ENCODE measurements at places on chromosomes 12 and 14.

DNA sequence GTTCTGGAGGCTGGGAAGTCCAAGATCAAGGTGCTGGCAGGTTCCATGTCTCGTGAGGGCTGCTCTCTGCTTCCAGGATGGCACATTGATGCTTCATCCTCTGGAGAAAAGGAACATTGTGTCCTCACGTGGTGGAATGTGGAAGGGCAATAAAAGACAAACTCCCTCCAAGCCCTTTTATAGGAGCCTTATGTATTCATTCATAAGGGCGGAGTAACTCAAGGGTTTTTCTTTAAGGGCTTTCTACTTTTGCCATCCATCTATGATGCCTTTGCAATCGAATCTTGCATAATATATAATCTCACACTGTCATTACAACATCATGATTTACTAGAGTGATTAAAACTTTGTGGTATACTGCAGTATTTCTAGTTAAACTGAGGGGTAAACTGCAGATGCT, 132.7 kb upstream of the DDHD1 start:
- DNase-seq, result peak; percentile 3

GRCh38 chr12:105459760-105460330, 129.4 kb downstream of the C12orf75 start:
- no peak for DNase-seq

- DNase-seq, result no peak
These were observed 13.6 kb upstream of the OR4Q3 start for GRCh38 chr14:19729763-19730162.

DNA sequence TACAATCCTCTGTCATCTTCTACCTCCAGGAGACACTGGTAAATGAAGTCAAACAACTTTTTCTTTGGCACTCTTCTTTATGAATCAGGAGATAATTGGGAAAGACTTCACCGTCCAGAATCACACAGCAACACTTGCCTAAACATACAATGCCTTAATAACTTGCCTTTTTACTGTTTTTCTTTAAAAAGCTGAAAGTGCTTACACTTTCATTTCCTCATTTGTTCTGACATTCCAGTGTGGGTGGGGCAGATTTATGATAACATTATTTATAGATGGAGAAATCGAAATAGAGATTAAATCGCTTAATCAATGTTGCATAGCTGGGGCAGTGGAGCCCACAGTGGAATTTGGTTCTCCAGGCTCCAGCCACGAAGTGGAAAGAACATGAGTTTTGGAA, 2.8 kb upstream of the FRS2 start:
- no peak for DNase-seq

DNA sequence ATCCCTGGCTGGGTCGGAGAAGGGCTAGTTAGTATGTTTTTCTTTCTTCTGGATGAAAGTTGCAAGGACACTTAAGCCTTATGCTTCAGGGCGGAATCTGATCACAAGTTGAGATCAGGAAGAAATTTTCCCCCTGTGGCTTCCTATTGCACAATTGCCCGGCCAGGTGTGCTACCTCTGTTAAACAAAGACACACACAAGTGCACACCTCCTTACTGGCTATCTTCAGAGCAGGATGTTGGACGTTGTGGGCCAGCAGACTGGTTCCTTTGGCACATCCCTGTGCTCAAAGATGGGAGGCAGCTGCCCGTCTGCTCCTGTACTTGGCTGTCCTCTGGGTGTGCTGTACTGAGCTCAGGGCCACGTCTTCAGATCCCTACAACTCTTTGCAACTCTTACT, 19.1 kb downstream of the ETV6 start:
- DNase-seq, result no peak

- peak; percentile 97 for DNase-seq
These were observed 78.0 kb downstream of the B4GALNT3 start for GRCh38 chr12:537772-538171.

- peak; percentile 63 for DNase-seq
These were observed at the start of gene ITGA7 for GRCh38 chr12:55707841-55708694. TSS of gene ITGA7 (minus strand) at chr12:55707904. CDS start at chr12:55707682, 222 bp downstream.

GRCh38 chr14:62077676-62078261, 315.5 kb downstream of the SNAPC1 start:
- DNase-seq, result no peak

- DNase-seq, result no peak
These were observed 66.2 kb upstream of the PTGR2 start for GRCh38 chr14:73785336-73785833.

DNA sequence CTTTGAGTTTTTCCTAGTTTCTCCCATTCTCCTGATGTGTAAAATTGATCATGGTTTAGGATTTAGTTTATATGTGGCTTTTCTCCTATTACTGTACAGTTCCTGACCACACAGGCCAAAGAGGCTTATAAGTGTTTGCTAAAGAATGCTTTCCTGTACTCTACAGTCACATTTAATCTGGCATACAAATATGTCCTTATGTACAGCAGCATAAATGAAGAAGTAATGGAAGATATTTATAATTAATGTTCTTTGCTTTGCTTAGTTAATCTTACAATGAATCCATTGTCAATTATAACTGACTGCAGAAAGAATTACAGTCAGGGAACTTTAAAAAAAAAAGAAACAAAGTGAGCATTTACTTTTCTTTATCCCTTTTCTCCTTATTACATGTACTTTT, 293.9 kb downstream of the KCNC2 start:
- peak; percentile 20 for DNase-seq

DNA sequence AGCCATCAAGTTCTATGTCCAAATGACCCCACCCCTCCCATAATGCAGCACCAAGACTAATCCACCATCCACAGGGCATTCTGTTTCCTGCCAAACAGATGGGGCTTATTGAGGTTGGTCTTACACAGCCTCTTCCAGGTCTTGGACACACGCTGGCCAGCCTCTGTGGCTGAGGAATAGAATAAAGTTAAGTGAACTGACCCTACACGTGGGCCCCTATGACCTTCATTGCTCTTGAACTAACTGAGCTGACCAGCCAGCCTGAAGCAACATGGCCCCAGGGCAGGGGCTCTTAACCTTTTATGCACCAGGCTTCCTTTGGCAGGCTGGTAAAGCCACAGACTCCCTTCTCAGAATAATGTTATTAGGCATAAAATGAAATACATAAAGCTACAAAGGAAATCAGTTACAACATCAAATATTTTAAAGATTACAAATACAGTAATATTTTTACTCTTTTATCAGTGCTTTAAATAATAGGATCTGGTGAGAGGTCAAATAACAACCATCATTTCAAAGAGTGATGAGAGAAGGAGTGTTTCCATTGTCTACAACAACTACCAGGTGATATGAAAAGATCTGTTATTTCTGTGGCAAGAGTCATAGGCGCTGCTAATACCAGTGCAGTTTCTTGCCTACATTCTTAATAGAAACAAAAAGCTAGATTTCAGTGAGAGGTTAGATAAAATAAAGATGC, 192.9 kb upstream of the NUDT4 start:
- no peak for DNase-seq

GRCh38 chr14:95520346-95520745, 3.9 kb upstream of the SYNE3 start:
- DNase-seq, result no peak

- peak; percentile 92 for DNase-seq
These were observed 31.5 kb downstream of the TMEM132D start for GRCh38 chr12:129871991-129872972.

DNA sequence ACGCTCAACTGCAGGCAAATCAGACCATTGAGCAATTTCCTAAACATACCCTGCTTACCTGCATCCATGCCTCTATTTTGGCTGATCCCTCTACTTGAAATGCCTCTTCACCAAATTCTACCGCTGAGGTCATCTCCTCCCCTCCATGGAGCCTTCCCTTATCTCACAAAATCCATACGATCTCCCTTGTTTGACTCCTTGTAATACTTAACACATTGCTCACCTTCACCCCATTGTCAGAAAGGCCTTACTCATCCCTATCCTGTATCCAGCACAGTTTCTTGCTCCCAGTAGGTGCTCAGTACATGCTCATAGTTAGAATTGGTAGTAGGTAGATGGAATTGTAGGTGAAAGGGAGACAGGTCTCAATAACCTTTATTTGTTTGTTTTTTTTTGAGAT, 5.4 kb downstream of the DDN start:
- DNase-seq, result no peak

GRCh38 chr12:94309373-94309772, 150.3 kb downstream of the CEP83 start:
- no peak for DNase-seq

DNA sequence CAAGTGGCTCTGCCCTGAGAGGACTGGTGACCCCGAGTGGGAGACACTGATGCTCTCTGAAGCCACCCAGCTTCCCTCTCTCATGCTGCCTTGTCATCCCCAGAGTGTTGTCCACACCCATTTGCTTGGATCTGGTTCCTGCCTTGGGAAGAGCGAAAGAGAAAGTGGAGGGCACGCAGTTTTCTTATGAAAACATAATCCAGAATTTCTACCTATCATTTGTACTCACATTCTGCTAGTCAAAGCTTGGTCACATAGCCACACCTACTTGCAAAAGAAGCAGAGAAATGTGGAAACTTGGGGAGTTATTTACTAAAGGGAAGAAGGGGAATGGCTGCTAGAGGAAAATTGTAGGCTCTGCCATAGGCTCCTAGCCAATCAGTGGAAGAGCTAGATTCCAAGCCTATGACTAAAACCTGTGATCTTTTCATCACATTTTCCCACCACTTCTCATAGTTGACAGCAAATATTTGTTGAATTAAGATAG, 326.3 kb downstream of the ZFP36L1 start:
- no peak for DNase-seq

DNA sequence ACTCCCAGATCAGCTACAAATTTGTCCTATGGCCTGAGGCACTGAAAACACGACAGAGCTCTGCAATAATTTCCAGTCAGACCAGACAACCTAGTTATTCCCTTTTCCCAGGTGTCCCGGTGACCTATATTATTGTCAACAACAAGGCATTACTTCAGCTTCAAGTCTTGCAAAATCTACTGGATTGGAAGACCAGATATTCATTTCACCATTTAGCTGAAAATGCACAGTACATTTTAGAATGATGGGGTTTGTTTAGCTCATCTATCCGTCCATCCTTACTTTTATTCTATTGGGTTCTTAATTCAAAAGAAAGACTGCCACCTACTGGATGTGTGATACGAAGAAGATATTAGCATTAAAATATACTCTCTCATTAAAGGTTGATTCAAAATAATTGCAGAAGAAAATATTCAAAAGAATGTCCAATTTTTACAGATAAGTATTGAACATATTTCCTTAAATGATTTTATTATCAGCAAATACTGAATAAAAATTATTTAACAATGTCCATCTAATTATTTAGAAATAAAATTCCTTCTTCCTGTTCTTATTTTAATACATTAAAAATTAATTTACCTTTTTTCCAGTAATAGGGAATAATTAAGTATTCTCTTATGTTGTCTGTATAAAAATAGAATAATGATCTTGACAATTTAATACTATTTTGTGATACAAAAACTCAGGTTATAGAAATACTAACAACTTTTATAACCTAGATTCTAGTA, 244.9 kb upstream of the LRIG3 start:
- DNase-seq, result peak; percentile 78

- DNase-seq, result no peak
These were observed 612 bp upstream of the ZDHHC22 start for GRCh38 chr14:77142005-77142800.

- no peak for DNase-seq
These were observed 647.1 kb upstream of the FLRT2 start for GRCh38 chr14:84882830-84883229.

DNA sequence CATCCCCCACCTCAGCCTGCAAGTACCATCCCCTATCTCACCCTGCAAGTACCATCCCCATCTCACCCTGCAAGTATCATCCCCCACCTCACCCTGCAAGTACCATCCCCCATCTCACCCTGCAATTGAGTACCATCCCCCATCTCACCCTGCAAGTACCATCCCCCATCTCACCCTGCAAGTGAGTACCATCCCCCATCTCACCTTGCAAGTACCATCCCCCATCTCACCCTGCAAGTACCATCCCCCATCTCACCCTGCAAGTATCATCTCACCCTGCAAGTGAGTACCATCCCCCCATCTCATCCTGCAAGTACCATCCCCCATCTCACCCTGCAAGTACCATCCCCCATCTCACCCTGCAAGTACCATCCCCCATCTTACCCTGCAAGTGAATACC, 45.0 kb downstream of the ZC3H14 start:
- DNase-seq, result no peak

DNA sequence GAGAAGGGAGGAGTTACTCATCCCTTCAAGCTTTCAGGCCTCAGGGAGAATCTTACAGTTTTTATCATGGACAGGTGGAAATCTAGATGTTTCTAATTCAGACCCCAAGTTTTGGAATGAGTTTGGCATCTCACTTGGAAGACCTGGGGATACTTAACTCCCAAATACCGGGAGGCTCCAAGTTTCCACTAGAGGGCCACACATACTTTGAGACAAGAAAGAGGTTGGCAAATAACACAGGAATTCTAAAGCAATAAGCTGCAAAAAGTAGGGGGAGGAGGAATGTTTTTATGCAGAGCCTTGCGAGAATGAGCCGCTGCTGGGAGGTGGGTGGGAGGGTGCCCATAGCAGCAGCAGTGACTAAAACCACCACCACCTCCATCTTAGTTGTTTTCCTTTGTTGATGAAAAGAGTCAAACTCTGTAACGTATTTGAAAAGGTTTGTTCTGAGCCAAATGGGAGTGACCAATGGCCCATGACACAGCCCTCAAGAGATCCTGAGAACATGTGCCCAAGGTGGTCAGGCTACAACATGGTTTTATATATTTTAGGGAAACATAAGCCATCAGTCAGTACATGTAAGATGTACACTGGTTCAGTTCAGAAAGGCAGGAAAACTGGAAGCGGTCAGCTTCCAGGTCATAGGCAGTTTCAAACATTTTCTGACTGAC, 34.2 kb upstream of the RNASE1 start:
- no peak for DNase-seq

DNA sequence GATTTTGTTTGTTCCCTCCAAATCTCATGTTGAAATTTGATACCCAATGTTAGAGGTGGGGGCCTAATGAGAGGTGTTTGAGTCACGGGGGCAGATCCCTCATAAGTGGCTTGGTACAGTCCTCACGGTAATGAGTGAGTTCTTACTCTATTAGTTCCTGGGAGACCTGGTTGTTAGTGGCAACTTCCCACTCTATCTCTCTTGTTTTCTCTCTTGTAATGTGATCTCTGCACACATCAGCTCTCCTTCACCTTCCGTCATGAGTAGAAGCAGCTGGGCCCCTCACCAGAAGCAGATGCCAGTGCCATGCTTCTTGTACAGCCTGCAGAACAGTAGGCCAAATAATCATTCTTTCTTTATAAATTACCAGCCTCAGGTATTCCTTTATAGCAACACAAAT, 29.6 kb upstream of the KCNK10 start:
- DNase-seq, result peak; percentile 96

DNA sequence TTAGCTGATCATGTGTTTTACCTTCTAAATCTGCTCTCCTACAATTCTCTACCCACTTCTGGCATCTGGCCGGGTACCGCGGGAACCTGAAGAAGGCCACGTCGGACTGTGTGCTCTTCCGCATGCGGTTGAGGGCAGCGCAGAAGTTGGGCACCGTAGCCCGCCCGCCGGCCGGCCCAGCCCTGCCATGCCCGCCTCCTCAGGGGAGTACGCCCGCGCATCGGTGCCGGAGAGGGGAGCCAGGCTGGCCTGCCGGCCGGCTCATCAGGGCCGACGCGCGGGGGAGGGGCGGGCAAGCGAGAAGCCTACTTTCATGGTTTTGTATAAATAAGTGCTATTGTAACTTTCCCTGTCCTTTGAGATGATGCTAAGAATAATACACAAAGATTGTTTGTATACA, 19.9 kb upstream of the ADAMTS20 start:
- DNase-seq, result peak; percentile 39

- DNase-seq, result no peak
These were observed 276.4 kb upstream of the SFSWAP start for GRCh38 chr12:131434208-131435125.

- no peak for DNase-seq
These were observed 137.1 kb upstream of the AEBP2 start for GRCh38 chr12:19302100-19302640.

- no peak for DNase-seq
These were observed 16.2 kb downstream of the NOXRED1 start for GRCh38 chr14:77407158-77407557.
